ENCODE measurements at places on chromosomes 3 and 15.

DNA sequence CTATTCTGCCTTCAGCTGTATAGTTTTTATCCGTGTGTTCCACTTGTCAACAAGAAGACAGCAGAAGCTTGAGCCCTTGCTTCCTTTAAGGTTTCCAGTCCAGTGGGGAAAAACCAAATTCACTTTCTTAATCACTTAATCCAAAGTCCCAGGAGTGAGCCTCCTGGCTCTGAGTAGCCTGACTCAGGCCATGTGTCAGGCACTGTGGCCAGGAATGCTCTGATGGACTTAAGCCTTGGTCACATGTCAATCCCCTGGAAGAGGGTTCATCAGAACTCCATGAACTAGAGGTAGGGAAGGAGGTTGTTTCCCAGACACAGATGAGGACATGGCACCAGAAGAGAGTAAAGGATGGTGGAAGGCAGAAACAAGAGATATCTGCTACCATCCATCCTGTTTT, 8.8 kb downstream of the VIPR1 start:
- DNase-seq = no peak

DNA sequence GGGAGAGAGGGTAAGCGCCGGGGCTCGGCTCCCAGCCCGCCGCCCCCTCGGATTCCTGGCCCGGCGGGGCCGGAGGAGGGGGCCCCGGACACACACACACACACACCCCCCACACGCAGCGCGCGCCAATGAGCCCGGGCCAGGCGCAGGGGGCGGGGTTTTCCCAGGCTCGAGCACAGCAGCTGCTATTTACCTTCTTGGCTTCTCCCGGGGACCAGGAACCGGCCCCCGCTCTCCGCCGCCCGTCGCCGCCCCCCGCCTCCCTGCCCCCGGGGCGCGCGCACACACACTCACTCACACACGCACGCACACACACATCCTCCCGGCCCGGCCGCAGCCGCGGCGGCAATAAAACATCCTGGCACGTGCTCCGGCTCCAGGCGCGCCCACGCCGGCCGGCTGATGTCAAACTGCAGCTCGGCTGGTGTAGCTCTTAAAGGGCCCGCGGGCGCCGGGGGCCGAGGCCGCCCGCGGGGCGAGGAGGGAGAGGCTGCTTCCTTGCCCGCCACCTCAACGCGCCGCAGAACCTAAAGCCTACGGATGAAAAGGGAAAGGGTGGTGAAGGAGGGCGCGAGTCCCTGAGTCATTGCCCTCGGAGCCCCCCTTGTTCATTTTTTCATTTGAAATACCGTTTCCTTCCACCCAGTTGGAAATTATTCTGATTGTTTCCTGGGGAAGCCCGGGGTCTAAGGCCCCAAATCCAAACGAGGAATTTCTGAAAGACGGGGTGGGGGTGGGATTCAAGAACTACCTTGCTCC, 1.0 kb upstream of the HES1 start:
- DNase-seq = peak; percentile 98

GRCh38 chr15:64772964-64773363, 2.4 kb downstream of the RBPMS2 start:
- no peak for DNase-seq

- no peak for DNase-seq
Measured at GRCh38 chr3:127276995-127277394, 10.9 kb downstream of the PRR20G start.

DNA sequence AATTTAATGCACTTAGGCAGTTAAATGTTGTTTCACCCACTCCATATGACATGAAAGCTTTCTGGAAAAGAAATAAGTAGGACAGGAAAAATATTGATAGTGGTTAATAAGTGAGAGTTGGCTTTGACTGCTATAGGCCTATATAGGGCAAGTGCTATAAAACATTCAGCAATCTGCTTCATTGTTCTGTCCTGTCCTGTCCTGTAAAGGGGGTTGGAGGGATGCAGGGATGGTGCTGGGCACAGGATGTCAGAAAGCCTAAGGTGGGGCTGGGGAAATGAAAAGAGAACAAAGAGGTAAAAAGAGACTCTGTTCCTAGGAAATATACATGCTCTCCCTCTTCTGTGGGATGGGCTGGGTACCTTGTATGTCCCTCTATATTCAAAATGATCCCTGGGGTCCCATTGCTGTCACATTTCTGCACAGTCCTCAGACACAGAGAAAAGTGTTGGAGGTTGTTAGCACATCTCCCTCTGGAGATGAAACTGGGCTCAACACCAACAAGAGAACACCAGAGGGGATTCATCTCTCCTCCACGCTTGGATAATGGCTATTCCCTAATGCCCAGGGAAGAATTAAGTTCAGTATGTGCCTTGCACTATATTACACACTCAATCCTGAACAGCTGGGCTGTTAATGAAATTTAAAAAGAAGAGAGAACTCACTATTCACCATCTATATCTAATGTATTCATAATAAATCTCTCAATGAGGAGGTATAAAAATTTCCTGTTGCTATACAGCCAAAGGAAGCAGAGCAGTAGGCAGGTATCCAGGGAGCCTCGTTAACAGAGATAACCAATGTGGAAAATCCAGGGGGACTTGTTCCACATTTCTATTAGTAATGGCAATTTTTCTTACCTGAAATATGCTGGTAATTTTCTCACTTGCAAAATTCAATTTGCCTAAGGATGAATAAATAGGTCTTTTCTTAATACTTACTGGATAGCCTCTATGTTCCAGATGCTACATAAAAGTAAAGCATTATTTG, 108.1 kb upstream of the ZBED2 start:
- DNase-seq = no peak

- peak; percentile 92 for DNase-seq
Measured at GRCh38 chr3:128278761-128279600, 125.7 kb downstream of the EEFSEC start.

DNA sequence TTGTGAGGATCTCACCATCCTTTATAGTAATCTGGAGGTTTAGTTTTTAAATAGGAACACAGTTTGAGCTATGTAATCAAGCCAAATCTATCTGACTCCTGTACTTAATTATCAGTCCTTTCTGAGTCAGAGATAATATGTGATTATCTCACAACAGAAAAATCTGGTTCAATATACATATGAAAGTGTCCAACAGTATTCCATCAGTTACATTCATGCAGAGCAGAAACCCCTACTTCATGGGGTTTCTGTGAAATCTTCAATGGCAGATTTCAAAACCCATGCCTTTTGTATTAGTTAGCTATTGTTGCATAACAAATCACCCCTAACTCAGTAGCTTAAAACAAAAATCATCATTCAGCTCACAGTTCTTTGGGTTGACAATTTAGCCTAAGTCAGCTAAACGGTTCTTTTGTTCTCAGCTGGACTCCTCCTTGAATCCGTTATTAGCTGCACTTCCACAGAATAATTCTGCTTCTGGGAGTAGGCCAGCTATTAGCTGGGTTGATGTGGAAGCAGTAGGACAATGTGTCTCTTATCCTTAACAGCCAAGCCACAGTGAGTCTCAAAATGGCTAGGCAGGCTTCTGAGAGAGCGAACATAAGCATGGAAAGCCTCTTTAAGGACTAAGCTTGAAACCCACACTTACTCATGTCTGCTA, 42.9 kb upstream of the ARPP21 start:
- DNase-seq = no peak

- no peak for DNase-seq
Measured at GRCh38 chr3:149628957-149629670, 28.7 kb downstream of the WWTR1 start.

GRCh38 chr3:183265834-183266417, 12.9 kb downstream of the B3GNT5 start:
- no peak for DNase-seq

DNA sequence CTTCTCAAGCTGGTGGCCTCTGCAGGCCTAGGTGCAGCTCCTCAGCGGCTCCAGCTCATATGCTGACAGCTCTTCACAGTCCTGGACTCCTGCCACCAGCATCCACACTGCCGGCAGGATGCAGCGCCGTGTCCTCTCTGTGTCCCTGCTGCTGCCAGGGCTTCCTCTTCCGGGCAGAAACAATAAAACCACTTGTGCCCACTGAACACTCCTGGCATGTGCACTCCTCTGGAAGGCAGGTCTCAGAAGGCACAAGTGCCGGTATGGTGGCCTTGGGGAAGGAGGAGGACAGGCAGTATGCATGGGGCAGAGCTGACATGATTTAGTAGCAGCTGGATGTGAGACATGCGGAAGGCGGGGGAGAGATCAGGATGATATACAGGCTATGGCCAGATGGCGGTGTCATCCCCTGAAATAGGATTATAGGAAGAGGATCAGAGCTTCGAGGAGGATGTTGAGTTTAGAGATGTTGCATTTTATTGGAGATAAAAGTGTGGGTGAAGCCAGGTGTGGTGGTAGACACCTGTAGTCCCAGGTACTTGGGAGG, 7.5 kb upstream of the MAN2A2 start:
- no peak for DNase-seq

DNA sequence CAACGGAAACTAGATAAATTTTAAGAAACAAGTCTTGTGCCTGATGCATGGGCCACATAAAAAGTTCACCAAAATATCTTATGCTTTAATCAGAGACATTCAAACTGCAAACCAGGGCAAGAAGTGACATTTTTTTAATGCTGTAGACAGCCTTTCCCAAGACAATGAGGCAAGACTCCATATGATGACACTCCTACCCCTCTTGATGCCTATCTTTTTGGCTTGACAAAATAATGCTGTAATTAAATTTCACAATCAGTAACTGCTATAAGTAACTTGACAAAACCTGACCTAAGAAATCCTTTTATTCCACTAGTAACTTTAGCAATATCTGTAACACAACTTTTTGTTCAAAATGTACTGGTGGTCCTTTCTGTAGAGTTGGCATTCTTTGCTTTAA, 48.7 kb downstream of the ECT2 start:
- DNase-seq = no peak

DNA sequence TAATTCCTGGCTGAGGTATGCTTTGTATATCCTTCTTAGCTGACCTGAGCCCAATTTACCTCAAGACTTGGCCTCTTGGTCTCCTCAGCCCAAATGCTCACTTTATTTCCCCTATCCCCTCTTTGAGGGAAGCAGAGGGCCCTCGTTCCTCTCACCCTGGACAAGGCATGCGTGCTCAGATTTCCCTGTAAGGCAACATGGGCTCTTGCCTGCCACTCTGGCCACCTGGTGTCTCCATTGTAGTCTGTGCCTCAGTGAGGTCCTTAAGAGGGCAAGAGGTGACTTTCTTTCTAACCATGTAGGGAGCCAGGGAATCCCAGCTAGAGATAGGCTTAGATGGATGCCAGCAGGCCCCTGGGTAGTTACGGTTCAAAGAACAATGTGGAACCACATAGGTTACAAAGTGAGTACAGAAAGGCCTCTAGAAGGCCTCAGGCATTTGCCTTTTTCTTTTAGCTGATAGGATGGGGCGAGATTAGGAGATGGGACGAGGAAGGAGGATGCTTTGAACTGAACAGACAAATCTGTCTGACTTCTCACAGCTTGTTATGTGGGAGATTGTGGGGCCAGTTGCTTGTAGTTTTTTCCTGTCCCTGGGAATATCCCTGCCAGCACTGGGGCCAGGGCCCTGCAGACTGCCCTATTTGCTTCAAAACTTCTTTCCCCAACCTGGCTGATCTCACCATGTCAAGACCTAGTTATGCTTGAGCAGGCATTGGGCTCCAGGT, 1.1 kb upstream of the INTS14 start:
- no peak for DNase-seq

- no peak for DNase-seq
Measured at GRCh38 chr3:130374033-130374432, 28.6 kb downstream of the COL6A5 start.

DNA sequence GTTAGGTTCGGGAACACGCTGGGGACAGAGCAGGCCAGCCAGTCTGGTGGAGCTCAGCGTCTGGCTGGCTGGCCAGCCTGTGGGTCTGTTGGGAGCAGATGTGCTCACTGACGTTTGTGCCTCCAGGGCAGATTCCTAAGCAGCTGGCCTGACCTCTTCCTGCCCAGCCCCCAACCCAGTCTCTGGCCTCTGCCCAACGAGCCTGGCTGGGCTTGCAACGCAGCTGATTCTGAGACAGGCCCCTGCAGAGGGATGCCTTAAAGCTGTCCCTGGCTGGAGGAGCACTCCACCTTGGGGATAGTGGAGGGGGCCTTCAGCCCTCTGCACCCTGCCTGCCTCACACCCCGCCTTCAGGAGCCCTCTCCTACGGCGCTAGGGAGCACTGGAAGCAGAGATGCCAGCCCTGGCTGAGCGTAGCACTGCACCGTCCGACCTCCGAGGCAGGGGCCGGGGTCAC, 46.0 kb downstream of the KLF13 start:
- DNase-seq = no peak

- no peak for DNase-seq
Measured at GRCh38 chr3:69178082-69178481, 55.7 kb upstream of the LMOD3 start.

GRCh38 chr3:191139736-191140135, 59.3 kb upstream of the OSTN start:
- DNase-seq = no peak

- DNase-seq = no peak
Measured at GRCh38 chr15:78950343-78950742, 5.5 kb upstream of the CTSH start.

DNA sequence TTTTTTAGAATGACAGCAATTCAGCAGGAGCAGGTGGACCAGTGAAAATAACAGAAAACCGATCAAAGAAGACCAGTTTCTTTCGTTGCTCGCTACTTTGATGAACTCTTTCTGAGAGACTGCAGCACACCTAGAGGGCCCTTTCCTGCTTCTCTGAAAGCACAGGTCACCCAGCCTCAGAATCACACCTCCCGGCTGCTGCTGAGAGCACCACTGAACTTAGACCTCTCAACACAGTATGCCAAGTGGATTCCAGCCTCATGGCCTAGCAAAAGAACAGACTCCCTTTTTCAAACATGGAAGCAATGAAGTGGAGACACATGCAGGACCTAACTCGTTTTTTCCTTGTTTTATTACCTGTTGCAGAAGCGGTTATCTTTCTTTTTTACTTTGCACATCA, 13.9 kb upstream of the APH1B start:
- no peak for DNase-seq

GRCh38 chr3:189305412-189305811, 133.6 kb downstream of the TPRG1 start:
- DNase-seq = no peak

DNA sequence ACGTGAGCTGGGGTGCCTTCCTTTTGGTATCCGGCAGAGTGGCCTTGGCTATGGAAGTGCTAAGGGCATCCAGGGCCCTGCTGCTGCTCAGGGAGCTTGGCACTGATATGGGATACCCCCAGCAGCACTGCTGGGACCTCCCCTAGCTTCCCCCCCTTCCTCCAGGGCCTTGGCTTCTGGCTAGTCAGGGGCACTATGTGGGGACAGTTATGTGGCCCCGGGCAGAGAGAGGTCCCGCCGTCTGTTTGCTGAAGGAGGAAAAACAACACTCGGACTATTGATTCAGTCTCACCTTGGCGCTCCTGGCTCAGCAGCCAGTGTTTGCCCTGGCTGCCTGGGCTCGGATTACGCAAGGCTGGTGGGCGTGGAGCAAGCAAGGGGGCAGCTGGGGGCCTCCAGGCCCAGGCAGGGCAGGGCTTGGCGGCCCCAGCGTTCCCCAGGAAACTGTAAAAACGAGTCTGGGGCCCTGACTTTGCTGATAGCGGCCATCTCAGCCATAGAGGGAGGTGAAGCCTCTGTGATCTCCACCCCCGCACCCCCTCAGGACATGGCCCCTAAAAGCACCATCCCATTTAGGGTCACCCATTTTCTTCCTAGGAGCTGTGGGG, 5.7 kb downstream of the FURIN start:
- DNase-seq = no peak

All from left forelimb (tissue), 1 donor.